ENCODE measurements at places on chromosomes 7 and 10.

DNA sequence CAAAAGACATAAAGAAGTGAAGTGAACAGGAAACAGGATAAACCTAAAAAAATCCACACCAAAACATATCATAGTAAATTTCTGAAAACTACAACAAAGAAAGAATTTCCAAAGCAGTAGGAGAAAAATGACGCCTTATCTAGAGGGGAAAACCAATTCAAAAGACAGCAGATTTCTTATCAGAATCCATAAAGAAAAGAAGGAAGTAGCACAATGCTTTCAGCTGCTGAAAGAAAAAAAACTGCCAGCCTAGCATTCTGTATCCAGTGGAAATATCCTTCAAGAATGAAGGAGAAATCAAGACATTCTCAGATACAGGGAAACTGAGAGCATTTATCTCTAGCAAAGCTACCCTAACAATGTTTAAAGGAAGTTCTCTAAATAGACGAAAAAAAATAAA is 37.8 kb downstream of the PDLIM1 start:
- no peak for DNase-seq

GRCh38 chr10:246431-246830 is 111.2 kb downstream of the ZMYND11 start:
- no peak for DNase-seq

DNA sequence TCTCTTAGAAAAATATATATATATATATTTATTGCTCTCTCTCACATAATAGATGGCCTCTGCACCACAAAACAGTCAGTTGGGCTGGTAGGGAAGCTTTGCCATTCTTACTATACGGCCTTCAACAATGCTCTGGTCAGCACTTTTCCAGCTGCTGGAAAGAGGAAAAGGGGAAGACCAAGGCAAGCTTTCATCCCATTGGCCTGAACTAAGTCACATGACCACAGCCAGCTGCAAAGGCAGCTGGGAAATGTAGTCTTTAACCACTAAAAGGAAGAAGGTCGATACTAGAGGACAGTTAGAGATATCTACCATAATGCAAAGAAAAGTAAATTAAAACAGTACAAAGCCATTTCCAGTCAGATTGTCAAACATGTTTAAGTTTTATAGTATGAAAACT is 58.4 kb upstream of the MACROH2A2 start:
- no peak for DNase-seq

- DNase-seq = no peak
Observed at GRCh38 chr7:31857172-31857571, 170.2 kb downstream of the PPP1R17 start.

- no peak for DNase-seq
Observed at GRCh38 chr10:67935223-67935622, 50.8 kb downstream of the SIRT1 start.

DNA sequence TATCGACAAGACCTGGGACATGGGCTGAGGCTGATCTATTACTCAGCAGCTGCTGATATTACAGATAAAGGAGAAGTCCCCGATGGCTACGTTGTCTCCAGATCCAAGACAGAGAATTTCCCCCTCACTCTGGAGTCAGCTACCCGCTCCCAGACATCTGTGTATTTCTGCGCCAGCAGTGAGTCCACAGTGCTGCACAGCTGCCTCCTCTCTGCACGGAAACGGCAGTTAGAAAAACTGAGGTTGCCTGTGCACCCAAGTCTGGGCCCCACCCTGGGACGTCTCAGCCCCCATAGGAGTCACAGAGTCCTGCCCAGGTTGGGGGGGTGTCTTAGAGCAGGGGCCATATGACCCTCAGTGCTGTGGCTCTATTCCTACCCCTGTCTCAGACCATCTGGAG is 167.4 kb upstream of the PRSS58 start:
- DNase-seq = no peak

DNA sequence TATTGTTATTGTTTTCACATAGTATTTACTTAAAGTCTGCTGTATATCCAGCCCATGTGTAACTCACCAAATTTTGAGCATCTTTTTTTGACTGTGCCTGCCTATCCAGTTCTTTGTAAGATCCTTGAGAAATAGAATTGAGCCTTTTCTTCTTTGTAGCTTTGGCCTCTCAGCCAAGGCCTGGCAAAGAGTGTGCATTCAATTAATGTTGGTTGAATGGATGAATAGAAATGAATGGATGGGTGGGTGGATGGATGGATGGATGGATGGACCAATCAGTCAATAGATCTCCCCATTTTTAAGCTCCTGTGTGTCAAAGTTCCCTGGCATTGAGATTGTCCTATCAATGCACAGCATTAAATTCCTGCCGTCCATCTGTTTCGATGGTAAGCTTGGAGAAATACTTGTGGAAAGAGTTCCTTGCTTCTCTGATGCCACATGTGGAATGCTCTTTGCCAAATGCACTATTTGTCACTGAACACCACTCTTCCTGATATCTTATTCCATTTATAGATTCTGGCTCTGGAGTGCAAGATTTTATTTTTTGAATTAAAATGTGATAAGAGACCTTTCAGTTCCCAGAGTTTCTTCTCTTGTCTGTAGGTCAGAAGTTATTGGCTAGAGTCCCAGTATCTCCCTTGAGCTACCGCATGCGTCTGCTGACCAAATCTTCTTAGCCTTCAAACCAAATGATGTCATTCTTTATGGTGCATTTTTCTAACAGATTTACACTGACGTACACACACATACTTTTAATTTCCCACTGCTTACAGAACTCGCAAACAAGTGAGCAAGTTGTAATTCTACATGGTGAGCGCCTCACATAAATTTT is 20.7 kb upstream of the ADRB1 start:
- no peak for DNase-seq

DNA sequence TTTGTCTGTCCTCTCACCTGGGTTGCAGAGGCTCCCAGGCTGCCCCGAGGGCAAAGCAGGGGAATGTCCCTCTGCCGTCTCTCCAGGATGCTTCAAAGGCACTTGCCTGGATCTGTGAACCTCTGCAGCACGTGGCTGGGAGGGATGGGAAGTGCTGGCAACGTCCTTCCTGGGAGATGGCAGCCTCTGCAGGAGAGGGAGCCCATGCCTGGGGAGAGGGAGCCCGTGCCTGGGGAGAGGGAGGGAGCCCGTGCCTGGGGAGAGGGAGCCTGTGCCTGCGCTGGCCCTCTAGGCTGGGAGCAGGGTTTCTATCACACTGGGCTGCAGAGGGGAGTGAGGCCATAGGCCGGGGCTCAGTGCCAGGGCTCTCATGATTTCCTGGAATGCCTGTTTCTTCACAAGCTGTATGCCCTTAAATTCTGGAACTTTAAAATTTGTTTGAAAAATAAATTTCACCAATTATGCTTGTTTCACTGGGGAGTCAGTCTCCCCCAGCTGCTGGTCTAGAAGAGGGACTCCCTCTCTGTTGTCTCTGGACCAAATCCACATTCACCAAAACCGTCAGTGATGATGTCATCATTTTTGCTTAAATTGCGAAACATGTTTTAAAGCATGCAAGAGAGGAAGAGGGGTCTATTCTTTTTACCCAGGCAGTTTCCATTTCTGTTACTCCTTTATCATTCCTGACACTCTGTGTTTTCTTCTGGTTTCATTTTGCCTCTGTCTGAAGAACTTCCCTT is 135.7 kb downstream of the DNAJB6 start:
- DNase-seq = no peak

- DNase-seq = no peak
Observed at GRCh38 chr10:53479365-53479764, 706.8 kb upstream of the MBL2 start.

- no peak for DNase-seq
Observed at GRCh38 chr10:69224862-69225657, 4.9 kb downstream of the HKDC1 start.

Data from activated gamma-delta T cell treated with anti-CD3 and anti-CD28 coated beads, Interleukin-2, amount 50 U/mL, for 16 hours (primary cell).